Bladder microvascular endothelial cell (primary cell): ENCODE measurements at places on chromosomes 3 and 15. TPM values are rescaled to one million over a fixed set of nuclear protein-coding genes. Genes with fewer than 3 reads are reported as not detected.

The ACSBG1 gene
- total RNA-seq, result not detected in 2 replicates

The SLC28A2 gene
- total RNA-seq, result not detected in 2 replicates

The GOLGA6B gene
- total RNA-seq, result not detected in 2 replicates

The FANCD2OS gene
- not detected in 2 replicates for total RNA-seq

The CYP8B1 gene
- not detected in 2 replicates for total RNA-seq

The CHRM5 gene
- 0.31 TPM in 1 of 2 replicates, not detected in the other for total RNA-seq

The ARRDC4 gene
- 0.81 and 4.2 TPM in 2 replicates for total RNA-seq

The PEX5L gene
- not detected in 2 replicates for total RNA-seq

The TEX9 gene
- 0.49 and 0.63 TPM in 2 replicates for total RNA-seq
